Type B pancreatic cell (in vitro differentiated cells): ENCODE measurements at places on chromosomes 7 and 10.

GRCh38 chr7:131803816-131804215, 247.4 kb upstream of the PODXL start:
- no peak for DNase-seq

DNA sequence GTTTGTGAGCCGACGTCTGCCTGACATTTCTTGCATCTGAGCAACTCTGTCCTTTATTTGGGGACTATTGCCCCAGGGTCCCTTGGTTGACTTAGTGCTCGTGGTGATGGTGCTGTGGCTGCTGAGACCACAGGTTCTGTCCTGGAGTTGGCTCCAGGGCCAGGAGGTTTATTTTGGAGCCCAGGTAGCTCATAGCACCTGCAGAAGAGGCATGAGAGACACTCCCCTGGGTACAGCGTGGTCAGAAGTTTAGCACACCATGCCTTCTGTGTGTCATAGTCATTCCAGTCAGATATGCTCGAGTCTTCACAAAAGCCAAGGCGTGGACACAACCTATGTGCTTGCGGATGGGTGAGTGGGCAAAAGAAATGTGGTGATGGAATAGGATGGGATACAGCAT, 496.9 kb downstream of the TCERG1L start:
- DNase-seq: peak; percentile 37

GRCh38 chr10:123470336-123470921, 195.7 kb upstream of the GPR26 start:
- no peak for DNase-seq

DNA sequence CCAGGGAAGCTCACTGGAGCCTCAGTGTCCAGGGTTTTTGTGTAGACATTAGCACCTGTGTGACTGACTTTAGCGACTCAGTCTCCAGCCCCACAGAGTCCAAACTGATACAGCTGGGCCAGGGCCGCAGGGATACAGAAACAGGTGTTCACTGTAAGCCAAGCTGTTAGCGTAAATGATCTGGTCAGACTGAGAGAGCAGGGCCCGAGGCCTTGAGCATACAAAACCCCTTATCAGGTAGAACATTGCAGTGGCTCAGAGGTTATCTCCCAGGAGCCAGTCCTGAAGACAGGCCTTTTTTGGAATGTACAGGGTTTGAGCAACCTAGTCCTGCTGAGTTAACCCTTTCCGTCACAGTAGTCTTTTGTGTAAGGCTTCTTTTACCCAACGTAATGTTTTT, 25.0 kb downstream of the LHPP start:
- no peak for DNase-seq

- DNase-seq: no peak
These were observed 270.5 kb upstream of the MKLN1 start for GRCh38 chr7:131057015-131057793.

GRCh38 chr10:4514445-4515108, 311.4 kb upstream of the AKR1E2 start:
- DNase-seq: no peak

GRCh38 chr10:128843972-128844371, 623.1 kb upstream of the MGMT start:
- DNase-seq: no peak

GRCh38 chr7:18063149-18063901, 35.7 kb upstream of the PRPS1L1 start:
- DNase-seq: no peak

GRCh38 chr10:70914316-70914864, 26.0 kb upstream of the PCBD1 start:
- DNase-seq: no peak

DNA sequence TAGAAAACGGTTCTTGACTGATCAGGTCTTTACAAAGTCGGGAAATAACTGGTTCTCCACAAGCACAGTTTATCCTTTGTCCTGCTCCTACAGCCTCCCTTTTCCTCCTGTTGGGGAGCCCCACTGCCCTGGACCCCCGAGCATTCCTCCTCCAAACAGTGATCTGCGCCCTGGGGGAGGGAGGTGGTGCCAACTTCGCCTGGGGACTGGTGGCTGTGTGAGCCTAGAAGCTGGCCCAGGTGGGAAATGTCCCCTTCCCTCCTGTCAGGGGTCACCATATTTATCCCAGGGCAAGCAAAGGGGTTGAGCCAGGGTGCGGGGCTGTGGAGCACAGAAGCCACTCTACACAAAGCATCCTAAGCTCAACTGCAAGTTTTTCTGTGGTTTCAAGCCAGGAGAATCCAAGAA, 5.2 kb downstream of the HMX3 start:
- no peak for DNase-seq

DNA sequence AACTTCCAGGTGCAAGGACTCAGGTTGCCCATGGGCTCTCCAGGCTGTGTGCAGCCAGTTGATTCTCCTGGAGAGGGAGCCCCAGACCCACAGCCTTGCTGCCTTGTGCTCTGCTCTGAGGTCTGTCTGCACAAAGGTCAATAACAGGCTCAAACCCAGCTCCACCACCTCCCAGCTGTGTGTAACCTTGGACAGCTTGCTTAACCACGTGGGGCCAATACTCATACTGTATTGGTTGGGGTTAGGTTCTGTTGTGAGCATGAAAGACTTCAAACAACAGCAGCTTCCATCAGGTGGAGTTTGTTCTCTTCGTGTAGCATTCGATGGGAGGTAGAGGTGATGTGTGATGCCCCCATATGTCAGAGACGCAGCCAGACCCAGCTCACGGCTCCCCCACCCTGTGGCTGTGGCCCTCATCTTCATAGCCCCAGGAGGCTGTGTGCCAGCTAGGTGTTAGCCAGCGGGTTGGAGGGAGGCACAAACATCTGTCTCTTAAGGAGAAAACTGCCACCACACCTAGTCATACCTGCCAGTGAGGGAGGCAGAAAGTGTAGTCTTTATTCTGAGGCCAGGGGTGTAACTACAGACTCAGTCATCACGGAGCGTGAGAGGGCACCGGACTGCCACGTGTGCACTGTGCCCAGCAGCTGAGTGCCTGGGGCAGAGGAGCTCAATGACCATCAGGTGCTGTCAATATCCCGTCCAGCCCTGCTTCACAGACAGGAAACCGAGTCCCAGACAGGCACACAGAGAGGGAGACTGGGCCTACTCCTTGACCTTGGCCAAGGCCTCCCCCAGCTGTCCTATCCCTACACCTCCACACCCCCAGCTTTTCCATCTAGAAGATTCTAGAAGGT, 8.1 kb upstream of the POLD2 start:
- no peak for DNase-seq

DNA sequence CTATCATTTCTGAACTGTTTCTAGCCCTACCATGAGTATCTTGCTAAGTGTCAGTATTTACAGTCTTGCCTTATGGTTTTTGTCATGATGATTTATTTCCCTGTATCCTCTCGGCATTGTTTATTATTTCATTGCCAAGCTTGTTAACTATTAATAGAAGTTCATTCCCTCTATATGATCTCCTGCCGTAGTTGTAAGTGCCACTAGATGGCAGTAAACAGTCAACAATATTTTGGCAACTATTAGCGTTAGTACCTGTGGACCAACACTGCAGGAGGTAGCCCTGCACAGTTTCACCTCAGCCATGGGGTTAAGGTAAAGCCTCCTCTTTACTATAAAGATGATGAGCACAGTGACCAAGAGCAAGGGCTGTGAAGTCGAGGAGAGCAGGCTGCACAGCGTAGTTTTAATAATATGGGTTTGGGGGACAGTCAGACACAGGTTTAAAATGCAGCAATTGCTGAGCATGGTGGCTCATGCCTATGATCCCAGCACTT, 26.1 kb upstream of the CCNJ start:
- no peak for DNase-seq

GRCh38 chr10:5402798-5403197, 1.8 kb downstream of the TUBAL3 start:
- no peak for DNase-seq

GRCh38 chr10:70578371-70578947, 24.1 kb downstream of the PRF1 start:
- DNase-seq: no peak

DNA sequence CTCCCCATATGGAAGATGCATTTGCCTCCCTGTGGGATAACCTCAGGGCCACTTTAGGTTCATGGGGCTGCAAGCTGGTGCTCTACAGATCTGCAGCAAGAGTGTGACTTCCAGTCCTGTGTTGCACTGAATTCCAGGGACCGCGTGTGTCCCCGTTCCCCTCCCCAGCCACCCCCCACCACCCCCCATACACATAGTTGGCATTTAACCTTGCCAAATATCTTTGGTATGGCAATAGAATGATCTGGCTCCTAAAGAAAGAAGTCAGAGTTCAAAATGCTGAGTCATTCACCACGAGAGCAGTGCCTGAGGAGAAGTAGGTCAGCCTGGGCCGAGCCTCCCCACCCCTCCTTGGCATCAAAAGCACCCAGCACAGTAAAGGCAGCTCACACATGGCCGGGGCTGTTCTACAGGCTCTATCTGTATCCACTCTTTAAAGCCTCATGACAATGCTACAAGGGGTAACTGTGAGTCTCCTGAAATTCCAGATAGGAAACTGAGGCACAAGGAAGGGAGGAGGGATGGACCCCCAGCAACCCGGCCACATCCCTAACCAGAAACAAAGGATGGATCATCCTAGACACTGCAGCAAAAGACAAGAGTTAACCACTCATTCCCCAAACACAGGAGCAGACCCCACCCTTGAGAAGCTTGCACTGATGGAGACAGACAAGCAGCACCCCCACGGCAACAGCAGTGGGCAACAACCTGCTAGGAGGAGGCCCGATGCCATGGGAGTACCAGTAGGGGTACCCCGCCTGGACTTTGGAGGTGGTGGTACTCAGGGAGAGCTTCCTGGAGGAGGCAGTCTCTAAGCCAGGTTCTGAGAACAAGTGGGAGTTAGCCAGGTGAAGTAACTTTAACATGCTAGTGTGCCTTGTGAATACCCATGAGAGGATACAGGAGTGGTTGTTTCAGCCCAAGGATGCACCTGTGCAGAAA, 70.3 kb upstream of the NANOS1 start:
- DNase-seq: peak; percentile 66
